Stimulated activated CD8-positive, alpha-beta memory T cell treated with anti-CD3 and anti-CD28 coated beads, Interleukin-2, amount 100 ng/mL, for 1 hour (primary cell): ENCODE measurements at places on chromosomes 6 and 20.

- no peak for DNase-seq
These were observed 101.1 kb downstream of the YTHDF1 start for GRCh38 chr20:63114693-63115311.

DNA sequence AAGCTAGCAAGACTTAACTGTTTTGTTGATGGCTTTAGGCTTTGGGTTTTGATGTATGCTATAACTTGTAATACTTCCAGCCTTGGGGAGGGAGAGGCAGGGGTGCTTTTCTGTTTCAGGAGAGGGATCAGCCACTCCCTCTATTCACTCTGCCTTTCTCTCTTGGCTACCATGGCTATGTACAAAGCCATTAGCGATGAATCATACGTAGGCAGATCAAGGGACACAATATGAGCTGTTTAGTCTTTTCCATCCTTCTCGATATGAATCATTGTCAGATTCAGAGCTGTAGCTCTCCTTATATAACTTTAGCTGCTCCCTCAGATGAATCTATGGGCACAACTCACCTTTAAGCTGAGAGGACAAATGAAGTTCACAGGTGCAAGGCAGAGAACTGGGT is 230.6 kb downstream of the TSHZ2 start:
- DNase-seq: no peak

- peak; percentile 34 for DNase-seq
These were observed 37.4 kb downstream of the COX4I2 start for GRCh38 chr20:31674895-31675827.

- DNase-seq: no peak
These were observed 29.2 kb downstream of the ATP9A start for GRCh38 chr20:51738877-51739447.

GRCh38 chr20:14142171-14142570 is 146.9 kb downstream of the MACROD2 start:
- no peak for DNase-seq

- peak; percentile 54 for DNase-seq
These were observed 108.4 kb downstream of the RTN4IP1 start for GRCh38 chr6:106520711-106521401.

DNA sequence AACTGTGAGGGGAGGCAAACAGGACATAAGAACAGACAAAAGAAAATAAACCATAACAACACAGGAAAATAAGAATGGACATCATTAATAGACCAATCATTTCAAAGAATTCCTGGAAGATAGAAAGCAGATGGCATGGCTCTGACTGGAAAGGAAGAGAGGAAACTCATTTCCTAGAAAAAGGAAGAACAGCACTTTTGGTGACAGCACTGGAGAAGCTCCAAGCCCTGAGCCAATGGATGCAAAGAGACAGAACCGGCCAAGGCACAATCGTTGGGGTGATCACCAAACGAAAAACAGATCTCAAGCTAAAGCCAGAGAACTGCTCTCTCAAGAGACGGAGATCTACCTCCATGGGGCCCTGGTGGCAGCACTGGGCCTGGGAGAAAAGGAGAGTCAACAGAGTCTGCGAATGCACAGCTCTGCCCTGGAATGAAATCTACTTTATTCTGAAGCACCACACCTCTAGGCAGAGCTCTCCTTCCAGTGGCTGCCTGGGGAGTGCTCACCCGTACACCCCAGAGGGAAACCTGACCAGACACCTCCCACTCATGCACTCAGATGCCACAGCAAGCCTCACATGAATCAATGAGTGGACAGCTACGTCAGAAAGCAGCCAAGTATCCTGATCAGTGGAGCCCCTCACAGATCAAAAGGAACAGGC is 24.2 kb downstream of the KIAA0319 start:
- no peak for DNase-seq

DNA sequence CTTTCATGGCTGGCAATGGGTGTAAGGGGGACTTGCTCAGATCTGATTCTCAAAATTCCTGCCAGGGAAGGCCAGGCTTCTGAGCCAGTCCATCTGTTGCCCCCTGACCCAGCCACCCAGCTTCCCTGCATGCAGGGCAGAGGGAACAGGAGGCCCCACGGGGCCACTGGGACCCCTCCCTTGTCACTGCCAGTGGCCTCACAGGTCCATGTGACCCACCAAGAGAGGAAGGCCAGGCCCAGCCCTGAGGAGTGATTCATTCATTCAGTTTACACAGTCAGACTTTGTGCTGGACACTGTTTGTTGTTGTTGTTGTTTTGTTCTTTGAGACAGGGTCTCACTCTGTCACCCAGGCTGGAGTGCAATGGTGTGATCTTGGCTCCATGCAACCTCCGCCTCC is 39.5 kb downstream of the UBE2V1 start:
- DNase-seq: no peak

- no peak for DNase-seq
These were observed 121.3 kb upstream of the PRSS16 start for GRCh38 chr6:27126046-27126814.

- no peak for DNase-seq
These were observed 1.1 kb downstream of the TCP1 start for GRCh38 chr6:159788276-159788675.

DNA sequence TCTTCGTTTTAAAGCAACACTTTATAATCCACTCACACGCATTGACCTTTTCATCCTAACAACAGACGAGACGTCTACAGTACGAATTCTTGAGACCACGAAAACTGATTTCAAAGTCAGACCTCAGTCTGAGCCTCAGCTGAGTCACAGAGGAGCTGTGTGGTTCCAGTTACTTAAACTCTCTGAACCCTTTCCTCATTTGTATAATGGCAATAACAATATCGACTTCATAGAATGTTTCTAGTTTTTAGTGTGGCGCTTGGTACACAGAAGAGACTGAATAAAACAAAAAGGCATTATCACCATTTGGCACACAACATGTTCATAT is 236.9 kb downstream of the ATXN1 start:
- DNase-seq: no peak

- DNase-seq: no peak
These were observed 65.3 kb downstream of the AIG1 start for GRCh38 chr6:143125864-143126573.

- no peak for DNase-seq
These were observed 273.0 kb downstream of the PKHD1 start for GRCh38 chr6:51814418-51814817.

DNA sequence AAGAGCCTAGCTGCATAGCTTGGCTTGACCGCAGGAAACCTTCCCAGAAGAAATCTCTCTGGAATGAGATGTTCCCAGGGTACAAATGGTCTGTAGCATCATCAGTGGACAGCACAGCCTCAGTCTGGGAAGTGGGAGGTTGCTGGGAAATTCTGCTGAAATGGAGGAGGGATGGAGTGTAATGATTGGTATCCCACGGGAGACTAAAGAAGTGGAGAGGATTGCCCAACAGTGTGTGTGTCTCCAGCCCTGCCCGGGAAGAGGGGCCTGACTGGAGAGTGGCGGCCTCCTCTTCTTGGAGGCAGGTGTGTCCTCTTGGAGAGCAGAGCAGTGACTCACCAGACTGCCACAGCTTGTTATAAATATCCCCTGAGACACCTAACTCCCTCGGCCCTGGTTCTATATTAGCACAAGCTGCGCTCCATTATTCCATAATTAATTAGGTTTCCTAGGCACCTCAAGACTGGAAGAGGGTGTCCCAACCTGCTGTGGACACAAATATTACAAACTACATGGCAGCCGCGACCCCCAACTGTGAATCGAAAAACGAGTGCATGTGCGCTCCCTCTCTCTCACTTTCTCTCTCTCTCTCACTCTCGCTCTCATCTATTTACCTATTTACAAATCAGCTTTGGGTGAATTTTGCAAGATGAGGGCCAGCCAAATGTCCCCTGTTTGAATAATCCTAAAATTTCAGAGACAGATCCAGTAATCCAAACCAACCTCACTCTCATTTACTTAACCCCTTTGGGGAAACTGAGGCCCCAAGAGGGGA is 68.8 kb downstream of the FGD2 start:
- DNase-seq: no peak

GRCh38 chr6:82775361-82775760 is 290.3 kb downstream of the UBE3D start:
- DNase-seq: no peak
